ENCODE measurements at places on chromosomes 12 and 14. TPM values are rescaled to one million over a fixed set of nuclear protein-coding genes. Genes with fewer than 3 reads are reported as not detected.

TAC3 gene
- total RNA-seq = not detected

TDG gene
- total RNA-seq = 48.6 TPM

CCDC197 gene
- not detected for total RNA-seq

- DNase-seq = peak; percentile 96
These were observed 7.9 kb upstream of the GPRC5A start for GRCh38 chr12:12883369-12884001.

Measured in bronchial epithelial cell (primary cell).